Right renal pelvis (tissue), 4 donors: ENCODE measurements at places on chromosomes 3 and 15.

GRCh38 chr3:168497741-168498140 lies 402.0 kb upstream of the GOLIM4 start:
- no peak for DNase-seq

- DNase-seq = peak; percentile 9
These were observed 56.0 kb downstream of the KBTBD12 start for GRCh38 chr3:127970966-127971592.

DNA sequence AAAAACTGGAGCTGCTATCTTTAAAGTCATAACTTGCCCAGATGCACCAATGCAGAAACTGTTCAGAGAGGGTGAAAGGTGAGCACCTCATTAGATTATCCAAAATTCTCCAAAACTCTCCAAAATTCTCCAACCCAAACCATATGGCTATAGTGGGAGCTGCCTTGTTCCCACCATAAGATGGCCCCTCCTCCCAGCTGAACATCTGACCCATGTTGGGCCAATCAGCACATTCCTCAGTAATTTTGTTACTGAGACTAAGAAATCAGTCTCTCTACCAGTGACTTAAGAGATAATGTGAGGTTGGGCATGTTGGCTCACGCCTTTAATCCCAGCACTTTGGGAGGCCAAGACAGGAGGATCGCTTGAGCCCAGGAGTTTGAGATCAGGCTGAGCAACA lies 32.8 kb downstream of the DPH3 start:
- no peak for DNase-seq

GRCh38 chr3:143977341-143978262 lies 6.0 kb downstream of the DIPK2A start:
- no peak for DNase-seq

DNA sequence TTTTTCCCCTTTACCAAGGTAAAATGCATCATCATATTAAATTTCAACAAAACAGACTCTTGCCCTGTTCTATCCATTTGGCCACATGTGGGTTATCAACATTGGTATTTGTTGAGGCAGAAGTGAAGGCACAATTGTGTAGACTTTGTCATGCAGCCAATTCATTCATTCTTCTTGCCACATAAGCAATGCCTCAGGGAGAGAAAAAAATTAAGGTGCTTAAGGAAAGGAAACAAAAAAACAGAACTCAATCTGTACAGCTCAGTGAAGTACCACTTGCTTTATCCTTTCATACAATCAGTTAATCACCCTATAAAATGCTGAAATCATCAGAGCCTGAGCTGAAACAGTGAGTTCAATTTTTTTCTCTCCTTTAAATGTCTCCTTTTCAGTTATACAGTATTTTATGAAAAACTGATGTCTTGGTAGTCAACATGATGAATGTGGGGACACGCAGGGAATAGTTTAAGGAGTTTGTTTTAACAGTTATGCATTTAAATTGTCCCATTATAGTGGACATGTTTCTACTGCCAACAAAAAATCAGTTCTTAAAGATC lies 588.9 kb downstream of the MFSD1 start:
- no peak for DNase-seq

DNA sequence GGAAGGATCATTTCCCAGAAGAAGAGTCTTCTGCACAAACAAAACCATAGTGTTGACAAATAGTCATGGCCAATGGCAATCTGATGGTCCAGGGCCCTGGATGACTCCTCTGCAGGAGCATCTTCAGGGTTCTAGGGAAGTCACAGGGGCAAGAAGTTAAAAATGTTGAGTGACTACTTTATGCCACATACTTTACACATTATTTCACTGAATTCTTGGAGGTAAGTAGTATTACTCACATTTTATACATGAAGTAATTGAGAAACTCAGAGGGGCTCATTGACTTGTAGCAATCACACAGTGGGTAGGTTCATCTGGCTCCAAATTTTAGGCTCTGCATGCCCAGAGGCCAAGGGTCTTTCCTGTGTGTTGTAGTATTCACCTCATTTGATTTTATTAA lies 430.2 kb upstream of the MCTP2 start:
- no peak for DNase-seq

DNA sequence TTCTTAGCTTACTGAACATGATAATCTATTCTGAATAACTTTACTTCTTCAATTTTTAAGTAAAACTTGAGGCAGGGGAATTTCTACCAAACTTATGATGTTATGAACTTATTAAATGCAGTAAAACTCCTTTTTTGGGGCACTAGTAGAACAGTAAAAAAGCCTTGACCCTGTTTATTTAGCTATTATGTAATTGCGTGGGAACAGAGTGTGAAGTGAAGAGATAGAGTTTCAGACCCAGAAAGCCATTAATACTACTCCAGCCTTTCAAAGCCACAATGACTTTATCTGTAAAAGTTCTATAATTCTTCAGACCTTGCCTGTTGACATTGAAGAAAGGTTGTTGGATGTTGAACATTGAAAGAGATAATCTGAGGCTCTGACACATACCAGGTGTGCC lies 638.8 kb upstream of the GRM7 start:
- DNase-seq = no peak

GRCh38 chr3:117618462-117618861 lies 908.9 kb downstream of the TUSC7 start:
- no peak for DNase-seq

DNA sequence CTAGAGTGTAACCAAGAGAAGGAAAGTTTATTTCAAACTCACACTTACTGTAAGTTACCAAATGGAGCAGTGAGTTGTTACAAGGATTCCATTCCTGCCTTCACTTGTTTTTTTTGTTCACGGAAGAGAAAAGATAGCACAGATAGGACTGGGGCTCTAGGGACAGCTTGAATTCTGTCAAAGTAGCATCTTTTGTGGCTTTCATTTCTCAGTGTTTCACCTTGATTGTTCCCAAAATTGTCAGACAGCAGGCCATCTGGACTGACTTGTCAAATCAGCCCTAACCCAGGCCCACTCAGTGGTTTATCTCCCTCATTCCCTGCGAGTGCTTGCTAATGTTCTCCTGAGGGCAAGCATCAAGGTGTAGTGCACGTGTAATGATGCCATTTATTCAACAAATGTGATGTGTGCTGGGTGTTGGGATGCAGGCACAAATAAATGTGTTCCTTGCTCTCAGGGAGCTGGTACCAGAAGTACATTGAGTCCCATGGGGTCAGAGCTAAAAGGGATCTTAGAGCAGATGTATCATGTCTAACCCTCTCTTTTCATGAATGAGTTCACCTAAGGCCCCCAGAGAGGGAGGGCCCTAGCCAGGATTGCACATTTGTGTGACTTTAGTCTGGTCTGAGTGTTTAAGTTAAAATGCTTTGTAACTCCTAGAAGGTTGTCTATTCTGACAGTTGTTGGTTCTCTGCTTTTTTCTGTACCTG lies 49.1 kb downstream of the PDHB start:
- no peak for DNase-seq

DNA sequence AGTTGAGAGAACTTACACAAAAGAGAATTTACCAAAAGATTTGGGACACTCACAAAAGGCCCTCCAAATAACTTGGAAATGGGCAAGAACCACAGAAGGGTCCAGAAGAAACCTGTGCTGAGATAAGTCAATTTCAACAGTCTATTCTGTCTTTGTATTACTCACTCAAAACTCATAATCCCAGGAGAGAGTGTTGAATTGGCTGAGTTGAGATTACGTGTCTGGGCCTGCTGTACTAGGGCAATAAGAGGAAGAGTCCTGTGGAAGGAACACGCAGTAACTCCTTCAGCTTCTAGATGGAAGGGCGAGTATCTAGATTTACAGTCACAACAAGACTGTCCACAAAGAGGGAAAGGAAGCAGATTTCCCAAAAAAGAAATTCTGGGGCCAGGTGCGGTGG lies 42.5 kb upstream of the DYNC1LI1 start:
- no peak for DNase-seq

DNA sequence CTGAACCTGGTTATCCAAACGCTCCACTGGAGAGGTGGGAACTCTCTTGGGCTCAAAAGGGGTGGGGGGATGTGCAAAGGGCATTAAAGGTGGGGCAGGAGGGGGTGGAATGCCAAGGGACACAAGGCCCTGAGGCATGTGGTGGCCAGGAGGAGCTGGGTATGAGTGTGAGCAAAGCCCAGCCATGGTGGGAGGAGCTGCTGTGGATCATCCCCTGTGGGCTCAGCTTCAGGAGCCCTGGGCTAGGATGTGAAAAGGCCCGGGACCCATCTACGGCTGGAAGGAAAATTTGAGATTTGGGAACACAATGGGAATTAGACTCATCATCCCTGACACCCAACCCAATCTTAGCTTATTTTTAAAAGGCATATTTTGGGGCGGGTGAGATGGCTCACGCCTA lies 33.3 kb downstream of the MGLL start:
- no peak for DNase-seq

- no peak for DNase-seq
These were observed 22.5 kb downstream of the NRROS start for GRCh38 chr3:196662033-196662432.
